ENCODE measurements at places on chromosomes 11 and 22.

- DNase-seq = no peak
Measured at GRCh38 chr11:4146772-4147098, 52.1 kb downstream of the RRM1 start.

DNA sequence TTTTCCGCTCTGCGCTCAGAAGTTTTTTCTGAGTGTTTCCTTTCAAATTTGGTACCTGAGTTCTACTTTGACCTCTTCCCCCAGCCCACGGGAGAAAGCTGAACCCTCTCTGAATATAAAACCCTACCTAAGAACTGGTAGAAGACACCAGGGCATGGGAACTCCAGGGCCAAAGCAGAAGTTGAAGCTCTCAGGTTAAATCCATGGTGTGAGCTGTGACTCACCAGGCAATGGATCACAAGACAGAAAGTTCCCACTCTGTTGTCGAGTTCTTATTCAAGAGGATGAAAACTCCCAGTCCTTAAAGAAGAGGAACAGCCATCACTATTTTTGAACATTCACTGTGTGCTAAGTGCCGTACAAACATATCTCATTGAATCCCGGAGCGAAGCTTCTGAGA lies 8.9 kb downstream of the TMEM218 start:
- no peak for DNase-seq

DNA sequence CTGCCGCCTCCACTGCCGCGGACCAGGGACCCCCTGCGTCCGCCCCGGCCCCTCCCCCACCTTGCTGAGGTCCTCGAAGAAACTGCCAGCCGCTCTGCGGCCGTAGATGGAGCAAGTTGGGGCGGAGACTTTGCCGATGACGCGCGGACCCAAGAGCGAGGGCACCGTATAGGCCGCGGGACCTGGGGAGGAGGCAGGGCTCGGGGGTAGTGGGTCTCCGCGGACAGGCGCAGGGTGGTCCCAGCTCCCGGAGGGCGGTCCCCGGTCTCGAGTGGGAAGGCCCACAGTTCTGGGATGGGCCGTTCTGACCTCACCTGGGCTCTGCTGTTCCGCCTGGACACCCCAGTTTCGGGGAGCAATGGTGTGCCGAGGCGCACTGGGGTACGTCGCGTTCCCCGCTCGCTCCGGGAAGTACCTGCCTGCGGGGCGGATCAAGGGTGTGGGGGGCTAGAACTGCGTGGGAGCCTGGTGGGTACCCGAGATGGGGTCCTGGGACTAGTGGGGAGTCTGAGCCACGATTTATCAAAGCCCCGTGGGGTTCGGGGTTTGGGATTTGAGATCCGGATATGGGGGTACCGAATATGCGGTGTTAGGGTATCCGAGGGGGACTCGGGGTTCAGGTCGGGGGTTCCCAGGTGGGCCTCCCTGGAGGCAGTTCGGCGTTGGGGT lies 1.2 kb upstream of the TYMP start:
- no peak for DNase-seq

- no peak for DNase-seq
Measured at GRCh38 chr22:40156001-40156516, 21.7 kb upstream of the TNRC6B start.

DNA sequence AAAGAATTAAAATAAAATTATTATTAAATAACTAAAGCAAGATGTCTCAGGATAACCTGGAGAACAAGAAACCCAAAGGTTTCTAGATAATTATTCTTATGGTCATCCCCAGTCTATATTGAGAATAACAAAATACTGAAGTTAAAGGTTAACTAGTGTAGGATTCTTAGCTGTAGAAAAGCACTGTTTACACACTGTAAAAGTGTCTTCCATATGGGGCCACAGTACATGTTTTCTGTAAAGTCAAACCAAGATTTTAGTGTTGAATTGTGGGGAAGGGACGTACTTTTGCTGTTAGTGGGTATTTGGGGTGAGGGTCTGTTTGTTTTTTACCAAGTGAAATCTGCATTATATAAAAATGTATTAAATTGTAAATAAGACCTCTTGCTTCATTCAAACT lies 47.5 kb upstream of the SOX6 start:
- no peak for DNase-seq

DNA sequence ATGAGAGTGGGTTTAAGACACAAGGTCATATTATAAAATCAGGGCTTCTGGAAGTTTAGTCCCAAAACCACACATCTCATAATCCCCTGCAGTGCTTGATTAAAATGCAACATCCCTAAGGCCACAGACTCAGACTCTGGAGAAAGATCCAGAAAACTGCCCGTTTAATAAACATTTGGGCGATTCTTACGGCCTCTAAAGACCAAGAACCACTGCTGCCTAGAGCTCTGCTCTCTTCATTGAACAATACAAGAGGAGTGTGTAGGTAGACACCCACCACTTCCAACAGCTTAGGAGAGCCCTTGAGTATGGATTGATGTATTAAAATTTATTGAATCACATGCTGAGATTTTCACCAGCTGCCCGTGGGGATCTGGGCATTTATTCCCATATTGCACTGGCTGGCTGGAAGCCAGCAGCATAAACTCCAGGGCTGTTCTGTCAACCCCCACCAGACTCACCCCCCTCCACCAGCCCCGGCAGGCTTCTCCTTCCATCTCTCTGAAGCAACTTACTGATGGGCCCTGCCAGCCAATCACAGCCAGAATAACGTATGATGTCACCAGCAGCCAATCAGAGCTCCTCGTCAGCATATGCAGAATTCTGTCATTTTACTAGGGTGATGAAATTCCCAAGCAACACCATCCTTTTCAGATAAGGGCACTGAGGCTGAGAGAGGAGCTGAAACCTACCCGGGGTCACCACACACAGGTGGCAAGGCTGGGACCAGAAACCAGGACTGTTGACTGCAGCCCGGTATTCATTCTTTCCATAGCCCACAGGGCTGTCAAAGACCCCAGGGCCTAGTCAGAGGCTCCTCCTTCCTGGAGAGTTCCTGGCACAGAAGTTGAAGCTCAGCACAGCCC lies 749 bp upstream of the BEST1 start:
- DNase-seq = peak; percentile 95

- peak; percentile 78 for DNase-seq
Measured at GRCh38 chr22:40498420-40499208, 128.2 kb downstream of the SGSM3 start.

- no peak for DNase-seq
Measured at GRCh38 chr11:2740275-2740940, 40.6 kb upstream of the KCNQ1OT1 start.

- DNase-seq = no peak
Measured at GRCh38 chr22:26956371-26956770, 299.0 kb downstream of the MIAT start.

DNA sequence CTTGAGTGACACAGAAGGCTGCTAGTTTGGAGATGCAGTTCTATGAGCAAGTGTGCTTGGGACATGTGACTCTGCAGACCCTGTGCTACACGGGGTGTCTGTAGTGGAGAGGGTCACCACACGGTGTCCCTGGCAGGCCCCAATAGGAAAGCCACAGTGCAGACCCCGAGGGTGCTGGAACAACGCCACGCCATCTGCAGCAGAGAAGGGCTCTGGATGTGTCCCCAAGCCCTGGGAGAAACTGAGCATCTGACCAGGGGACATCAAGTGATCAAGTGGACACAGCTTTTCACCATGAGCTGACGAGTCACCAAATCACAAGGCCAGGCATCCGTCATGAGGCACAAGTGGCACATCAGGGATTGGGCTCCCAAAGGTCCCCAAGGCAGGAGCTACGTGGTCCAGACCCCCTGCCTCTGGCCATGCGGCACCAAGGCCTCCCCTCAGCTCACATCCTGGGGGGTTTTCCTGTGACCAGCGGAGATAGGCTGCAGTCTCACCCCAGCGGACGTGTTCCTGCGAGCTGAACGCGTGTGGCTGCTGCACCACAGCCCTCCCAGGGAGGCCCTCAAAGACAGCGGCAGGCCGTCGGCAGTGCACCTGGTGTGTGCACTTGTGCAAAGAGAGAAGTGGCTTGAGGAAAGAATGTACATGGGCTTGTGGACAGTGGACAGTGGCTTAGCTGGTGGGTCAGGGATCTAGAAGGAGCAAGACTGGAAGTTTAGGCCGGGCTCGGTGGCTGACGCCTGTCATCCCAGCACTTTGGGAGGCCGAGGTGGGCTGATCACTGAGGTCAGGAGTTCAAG lies 96.7 kb downstream of the RPS6KA4 start:
- no peak for DNase-seq

- no peak for DNase-seq
Measured at GRCh38 chr11:47375020-47375419, 3.3 kb downstream of the SPI1 start.

- no peak for DNase-seq
Measured at GRCh38 chr22:22666307-22667091, 22.1 kb downstream of the GGTLC2 start.

- no peak for DNase-seq
Measured at GRCh38 chr11:7281809-7282208, 30.1 kb downstream of the SYT9 start.

DNA sequence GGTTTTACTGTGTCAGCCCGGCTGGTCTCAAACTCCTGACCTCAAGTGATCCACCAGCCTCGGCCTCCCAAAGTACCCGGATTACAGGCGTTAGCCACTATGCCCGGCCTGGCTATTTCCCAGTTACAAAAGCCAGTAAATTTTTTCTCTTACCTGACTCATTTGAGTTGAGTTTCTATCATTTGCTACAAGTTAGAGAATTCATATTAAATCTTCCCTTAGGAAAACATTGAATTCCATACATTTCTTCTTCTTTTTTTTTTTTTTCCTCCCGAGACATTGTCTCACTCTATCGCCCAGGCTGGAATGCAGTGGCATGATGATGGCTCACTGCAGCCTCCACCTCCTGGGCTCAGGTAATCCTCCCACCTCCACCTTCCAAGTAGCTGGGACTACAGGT lies 26.0 kb downstream of the CHEK2 start:
- DNase-seq = no peak

DNA sequence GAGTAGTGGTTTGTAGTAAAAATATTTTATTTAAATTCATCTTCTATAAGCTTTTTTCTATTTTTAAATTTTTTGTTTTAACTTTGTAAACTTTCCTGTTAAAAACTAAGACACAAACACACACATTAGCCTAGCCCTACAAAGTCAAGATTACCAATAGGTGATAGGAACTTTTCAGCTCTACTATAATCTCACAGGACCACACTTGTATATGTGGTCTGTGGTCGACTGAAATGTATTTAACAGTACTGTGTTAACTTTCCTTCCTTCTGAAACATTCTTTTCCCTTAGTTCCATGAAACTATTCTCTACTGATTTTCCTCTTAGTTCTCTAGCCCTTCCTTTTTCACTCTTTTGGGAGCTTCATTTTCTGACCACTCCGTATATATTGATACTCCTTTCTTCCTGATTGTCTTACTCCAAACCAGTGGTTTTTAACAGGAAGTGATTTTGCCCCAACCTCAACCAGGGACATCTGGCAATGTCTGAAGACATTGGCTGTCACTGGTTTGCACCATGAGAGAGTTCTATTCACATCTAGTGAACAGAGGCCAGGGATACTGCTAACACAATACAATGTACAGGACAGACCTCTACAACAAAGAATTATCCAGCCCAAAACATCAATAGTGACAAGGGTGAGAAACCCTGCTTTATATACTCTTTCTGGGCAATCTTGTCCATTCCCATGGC lies 8.8 kb downstream of the ZW10 start:
- DNase-seq = no peak

DNA sequence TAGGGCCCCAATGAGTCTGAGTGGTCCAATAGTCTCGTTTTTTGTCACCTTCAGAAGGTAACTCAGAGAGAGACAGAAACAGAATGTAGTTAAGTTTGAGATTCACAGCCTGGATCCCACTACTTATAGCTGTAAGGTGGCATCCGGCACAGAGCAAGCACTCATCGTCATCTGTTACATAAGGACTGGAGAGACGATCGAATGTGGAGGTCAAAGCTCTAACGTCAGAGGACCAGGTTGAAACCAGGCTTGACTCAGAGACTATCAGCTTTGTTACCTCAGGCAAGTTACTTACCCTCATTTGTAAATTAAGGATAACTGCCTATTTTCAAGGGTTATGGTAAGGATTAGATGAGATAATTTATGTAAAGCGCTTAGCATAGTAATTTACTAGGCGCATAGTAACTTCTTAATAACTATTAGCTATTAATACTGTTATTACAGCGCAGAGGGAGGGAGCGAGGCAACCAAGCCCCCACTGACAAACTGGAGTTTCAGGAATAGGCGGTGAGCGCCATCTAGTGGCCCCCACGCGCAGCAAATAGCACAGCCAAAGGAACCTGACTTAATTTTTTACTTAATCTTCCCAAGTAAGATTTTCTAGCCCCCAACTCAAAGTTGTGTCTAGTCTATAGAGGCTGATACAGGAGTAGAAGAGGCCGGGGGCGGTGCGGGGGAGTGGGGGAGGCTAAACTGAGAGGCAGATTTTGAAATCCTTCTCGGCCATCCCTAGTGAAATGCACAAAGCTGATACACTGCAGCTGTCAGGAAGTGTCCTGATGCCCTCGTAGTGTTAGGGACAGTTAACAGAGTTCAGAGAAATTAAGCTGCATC lies 29.0 kb upstream of the API5 start:
- no peak for DNase-seq

DNA sequence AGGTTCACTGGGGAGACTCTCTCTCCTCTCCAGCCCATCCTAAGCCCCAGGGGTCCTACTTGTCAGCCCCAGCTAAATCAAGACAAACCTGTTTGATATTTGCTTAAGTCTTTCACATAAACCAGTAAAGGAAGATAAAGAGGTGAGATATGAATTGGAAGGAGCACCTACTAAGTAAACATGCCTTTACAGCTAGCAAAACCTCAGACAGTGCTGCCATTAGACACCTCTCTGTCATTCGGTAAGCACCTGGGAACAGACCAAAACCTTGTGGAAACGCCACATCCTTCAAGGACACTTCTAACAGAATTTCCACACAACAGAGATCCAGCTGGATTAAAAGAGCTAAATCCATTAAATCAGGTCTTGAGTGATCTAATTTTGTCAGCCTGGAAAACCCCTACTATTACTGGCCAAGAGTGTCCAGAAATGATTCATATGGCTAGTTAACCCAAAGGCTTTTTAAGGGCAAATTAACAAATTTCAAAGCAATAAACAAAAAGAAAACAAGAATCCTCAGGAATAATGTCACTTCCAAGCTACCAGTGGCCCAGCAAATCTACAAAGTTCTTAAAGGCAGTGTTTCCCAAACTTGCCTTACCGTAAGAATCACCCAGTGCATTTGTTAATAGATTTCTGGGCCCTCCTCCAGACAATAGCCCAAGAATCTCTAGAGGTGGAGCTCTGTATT lies 2.4 kb downstream of the VPS37C start:
- DNase-seq = no peak

- peak; percentile 71 for DNase-seq
Measured at GRCh38 chr11:95068549-95068948, 1.8 kb downstream of the SRSF8 start.

GRCh38 chr11:69924308-69925161 lies 105.3 kb upstream of the FGF3 start:
- no peak for DNase-seq
